Memory B cell (primary cell): ENCODE measurements at places on chromosomes 11 and 22.

- no peak for DNase-seq
- H3K4me1 ChIP-seq, result peaks cover 70% of the 10 kb centered on the region
- H3K27ac ChIP-seq, result peak overlapping the region; percentile 98
- no peaks in the 10 kb centered on the region for H3K27me3 ChIP-seq
- peaks cover 60% of the 10 kb centered on the region for H3K36me3 ChIP-seq
Observed at GRCh38 chr11:73976451-73977151, 6.0 kb downstream of the UCP2 start.

DNA sequence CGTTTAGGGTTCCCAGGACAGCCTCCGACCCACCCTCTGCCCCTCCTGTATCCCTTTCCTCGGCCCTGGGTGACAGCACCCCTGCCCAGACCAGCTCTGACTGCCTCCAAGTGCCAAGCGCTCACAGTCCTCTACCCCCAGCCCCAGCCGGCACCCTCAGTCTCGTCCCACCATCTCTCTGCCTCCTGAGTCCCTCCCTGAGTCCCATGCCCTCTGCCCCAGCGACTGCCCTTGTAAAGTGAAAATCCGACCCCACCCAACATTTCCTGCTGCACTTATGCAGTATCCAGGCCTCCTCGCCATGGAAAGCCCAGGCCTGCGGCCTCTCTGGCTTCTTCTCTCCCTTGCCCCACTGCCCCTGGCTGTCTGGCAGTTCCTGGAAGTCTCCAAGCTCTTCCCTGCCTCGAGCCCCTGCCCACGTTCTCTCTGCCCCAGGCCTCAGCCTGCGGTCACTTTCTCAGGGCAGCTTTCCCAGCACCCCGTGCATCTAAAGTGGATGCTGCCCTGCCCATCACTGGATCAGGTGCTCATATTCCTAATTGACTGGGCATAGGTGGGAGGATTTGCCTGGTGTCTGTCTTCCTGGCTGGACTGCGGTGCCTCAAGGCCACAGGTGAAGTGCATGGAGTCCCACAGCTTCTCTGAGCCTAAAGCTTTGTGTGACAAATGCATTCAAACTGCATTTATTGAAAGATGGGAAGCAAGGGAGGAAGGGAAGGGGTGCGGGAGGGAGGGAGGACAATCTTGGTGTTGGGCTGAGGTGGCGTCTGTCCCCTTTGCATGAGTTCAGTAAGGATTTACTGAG lies 17.7 kb upstream of the IL2RB start:
- H3K4me1 ChIP-seq, result peaks cover 31% of the 10 kb centered on the region
- H3K36me3 ChIP-seq, result no peaks in the 10 kb centered on the region
- no peak overlapping the region for H3K27ac ChIP-seq
- H3K27me3 ChIP-seq, result peaks cover 3% of the 10 kb centered on the region

DNA sequence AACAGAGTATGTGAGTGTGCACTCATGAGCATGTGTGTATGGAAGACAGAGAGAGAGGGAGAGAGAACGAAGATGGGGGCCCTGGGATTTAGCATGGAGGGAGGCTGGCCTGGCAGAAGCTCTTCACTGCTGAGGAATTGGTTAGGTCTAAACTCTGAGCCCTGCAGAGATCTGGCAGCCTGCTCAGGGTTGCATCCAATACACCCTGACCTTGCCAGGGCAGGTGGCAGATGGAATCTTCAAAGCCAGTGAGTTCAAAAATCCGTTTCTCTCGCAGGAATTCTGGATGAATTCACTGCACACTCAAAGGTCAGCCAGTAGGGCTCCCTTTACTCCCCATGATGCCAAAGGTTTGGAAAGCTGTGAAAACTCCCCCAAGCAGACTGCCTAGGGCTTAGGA lies 61.4 kb upstream of the OLFML1 start:
- peaks cover 4% of the 10 kb centered on the region for H3K36me3 ChIP-seq
- H3K27ac ChIP-seq, result no peak overlapping the region
- H3K27me3 ChIP-seq, result no peaks in the 10 kb centered on the region

- H3K27ac ChIP-seq, result peak overlapping the region; percentile 67
- H3K4me3 ChIP-seq, result no peak overlapping the region
- H3K4me1 ChIP-seq, result peaks cover 34% of the 10 kb centered on the region
- H3K36me3 ChIP-seq, result no peaks in the 10 kb centered on the region
Observed at GRCh38 chr11:78331711-78332110, 85.9 kb downstream of the GAB2 start.

- peak overlapping the region; percentile 93 for H3K4me3 ChIP-seq
- H3K36me3 ChIP-seq, result no peaks in the 10 kb centered on the region
- peak overlapping the region; percentile 100 for H3K27ac ChIP-seq
Observed at GRCh38 chr11:118929501-118930093, 3.9 kb upstream of the BCL9L start.

DNA sequence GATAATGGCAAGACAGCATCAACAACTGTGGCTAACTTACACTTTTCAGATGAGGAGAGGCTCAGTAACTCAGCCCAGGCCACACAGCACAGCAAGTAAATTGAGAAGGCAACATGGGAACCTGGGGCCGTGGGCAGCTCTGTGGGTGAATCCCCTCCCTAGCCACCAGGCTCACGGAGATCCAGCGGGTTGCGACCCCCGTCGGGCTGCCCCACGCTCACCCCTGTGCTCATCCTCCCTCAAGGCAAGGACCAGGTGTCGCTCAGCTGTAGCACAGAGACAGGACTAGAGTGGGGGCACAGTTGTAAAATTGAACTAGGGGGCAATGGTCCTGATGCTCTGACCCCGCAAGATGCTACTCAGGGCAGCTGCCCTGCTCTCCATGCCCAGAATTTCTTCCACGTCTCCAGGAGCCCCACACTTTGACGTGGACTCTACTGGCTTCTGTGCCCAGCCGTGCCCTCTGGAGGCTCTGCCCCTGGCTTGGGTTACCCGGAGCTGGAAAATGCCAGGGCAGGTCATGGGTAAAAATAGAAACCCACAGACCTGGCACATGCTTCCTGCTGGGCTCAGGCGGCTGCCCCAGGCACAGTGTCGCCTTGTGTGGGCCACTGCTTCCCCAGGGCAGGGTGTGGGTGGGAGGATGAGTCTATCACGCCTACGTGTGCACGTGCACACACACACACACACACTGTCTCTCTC lies 9.0 kb downstream of the TUBA8 start:
- no peaks in the 10 kb centered on the region for H3K36me3 ChIP-seq
- no peaks in the 10 kb centered on the region for H3K27me3 ChIP-seq
- no peak overlapping the region for H3K27ac ChIP-seq
- H3K4me1 ChIP-seq, result peaks cover 8% of the 10 kb centered on the region
- no peak for DNase-seq

DNA sequence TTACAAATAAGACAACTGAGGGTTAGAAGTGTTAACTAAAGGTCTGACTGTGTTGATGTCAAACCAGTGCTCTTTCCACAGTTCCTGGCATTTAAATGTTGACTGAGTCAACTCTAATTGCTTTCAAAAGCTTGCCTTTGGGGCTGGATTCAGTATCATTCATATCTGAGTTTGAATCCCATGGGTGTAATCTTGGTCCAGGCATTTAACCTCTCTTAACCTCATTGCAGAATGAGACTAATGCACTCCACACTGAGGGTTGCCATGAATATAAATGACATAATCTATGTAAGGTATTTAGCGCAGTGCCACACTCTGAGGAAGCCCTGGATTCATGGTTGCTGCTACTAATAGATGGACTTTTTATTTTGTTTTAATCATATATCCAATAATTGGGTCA lies 274.3 kb downstream of the DDX10 start:
- H3K36me3 ChIP-seq, result peaks cover 33% of the 10 kb centered on the region
- H3K4me3 ChIP-seq, result no peak overlapping the region
- no peaks in the 10 kb centered on the region for H3K27me3 ChIP-seq
- no peaks in the 10 kb centered on the region for H3K4me1 ChIP-seq
- no peak overlapping the region for H3K27ac ChIP-seq

DNA sequence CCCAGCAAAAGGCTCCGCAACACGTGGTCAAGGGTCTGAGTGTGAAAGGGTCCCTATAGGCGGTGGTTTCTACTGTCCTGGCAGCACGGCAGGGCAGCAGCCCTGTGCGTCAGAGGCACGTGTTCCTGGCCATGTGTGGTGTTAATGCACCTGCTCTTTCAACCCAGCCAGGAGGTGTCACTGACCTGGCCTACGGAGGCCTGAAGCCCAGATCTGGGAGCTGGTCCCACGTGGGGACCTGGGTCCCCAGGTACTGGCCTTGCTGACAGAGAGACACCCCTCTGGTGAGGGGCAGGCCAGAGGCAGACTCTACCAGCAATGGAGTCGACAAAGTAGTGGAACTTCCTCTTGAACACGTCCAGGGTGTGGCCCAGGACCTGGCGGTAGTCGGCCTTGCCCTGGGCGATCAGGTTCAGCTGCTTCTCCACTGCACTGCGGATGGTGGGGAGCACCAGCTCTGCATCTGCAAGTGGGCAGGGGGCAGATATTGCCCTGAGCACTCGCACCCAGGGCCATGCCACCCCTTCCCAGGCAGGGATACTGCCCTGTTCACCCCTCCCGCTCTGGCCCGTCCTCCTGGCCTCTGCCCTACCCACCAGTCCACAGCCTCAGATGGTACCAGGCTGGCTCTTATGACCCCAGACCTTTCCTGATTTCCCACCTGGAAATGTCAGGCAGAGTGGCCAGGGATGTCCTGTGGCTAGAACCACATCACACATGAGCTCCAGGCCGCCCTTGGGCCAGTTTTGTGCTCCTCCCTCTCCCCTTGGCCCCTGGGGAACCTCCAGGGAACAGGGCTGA lies 6.8 kb upstream of the PPM1F start:
- H3K4me3 ChIP-seq, result no peak overlapping the region
- H3K27ac ChIP-seq, result no peak overlapping the region
- no peaks in the 10 kb centered on the region for H3K4me1 ChIP-seq
